ENCODE measurements at places on chromosomes 2 and 18.
A peak's percentile ranks its signal among the peaks of the same experiment; 100 is the strongest.

DNA sequence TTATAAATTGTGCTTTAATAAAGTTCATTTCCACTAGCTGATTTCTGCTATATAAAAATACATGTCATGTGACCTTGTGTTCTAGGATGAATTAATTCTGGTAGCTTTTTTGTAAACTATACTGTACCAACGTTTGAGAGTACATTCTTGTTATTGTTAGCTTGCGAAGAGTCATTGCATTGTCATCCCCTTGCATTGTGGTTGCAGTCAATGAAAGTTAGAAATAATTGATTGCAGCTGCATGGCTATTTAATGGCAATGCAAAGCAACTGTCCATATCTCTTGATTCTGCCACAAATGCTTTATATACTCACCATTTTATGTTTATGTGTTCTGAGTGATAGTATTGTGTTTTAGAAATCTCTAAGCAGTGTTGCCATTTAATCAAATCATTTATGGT is 91.6 kb downstream of the ZNF407 start:
- DNase-seq: peak; percentile 12

DNA sequence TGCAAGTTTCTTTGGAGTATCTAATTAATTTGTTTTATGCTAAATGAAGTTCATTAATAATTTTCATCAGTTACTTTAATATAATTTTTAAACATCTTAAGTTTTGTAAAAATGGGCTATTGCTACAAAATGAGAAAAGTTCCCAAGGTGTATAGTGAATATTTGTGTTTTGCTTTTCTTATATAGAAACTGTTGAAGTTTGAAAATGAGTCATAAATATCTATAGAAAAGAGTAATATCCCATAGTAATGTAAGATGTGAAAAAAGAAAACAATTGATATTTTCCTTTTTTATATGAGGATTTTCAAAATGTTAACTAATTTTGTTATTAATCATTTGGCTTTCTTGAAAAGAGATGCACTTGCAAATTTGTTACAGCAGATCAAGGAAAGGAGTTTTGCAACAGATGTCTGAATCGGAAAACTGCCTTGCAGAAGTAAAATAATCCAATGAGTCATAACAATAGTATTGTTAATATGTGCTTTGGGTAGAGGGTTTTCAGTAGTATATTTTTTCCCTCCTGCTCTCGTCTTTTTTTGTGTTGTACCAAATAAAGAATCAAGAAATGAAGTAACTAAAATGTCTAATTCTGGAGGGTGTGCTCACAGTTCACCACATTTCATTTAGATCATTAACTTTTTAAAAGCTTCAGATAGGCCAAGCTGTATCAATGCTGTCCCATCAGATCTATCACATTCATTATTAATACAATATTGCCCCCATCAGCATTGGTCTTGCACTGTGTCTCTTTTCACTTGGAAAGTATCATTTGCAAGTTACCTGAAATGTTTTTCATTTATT is 15.5 kb downstream of the DUSP19 start:
- DNase-seq: peak; percentile 16

DNA sequence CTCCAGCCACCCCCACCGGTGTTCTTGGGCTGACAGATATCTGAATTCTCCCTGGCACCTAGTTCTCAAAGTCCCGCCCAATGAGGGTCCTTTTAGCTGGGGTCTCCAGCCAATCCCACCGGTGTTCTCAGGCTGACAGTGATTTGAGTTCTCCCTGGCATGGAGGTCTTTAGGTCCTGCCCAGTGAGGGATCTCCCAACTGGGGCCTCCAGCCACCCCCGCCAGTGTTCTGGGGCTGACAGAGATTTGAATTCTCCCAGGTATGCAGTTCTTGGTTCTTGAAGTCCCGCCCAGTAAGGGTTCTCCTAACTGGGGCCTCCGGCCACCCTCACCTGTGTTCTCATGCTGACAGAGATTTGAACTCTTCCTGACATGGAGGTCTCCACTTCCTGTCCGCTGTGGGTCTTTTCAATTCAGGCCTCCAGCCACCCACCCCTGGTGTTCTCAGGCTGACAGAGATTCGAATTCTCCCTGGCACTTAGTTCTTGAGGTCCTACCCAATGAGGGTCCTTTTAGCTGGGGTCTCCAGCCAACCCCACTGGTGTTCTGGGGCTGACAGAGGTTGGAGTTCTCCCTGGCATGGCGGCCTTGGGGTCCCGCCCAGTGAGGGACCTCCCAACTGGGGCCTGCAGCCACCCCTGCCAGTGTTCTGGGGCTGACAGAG is 154.6 kb downstream of the ANKRD36 start:
- no peak for DNase-seq

GRCh38 chr2:215365184-215365658 is 53.4 kb downstream of the ATIC start:
- DNase-seq: no peak

GRCh38 chr2:215277944-215278343 is 33.9 kb upstream of the ATIC start:
- DNase-seq: no peak

DNA sequence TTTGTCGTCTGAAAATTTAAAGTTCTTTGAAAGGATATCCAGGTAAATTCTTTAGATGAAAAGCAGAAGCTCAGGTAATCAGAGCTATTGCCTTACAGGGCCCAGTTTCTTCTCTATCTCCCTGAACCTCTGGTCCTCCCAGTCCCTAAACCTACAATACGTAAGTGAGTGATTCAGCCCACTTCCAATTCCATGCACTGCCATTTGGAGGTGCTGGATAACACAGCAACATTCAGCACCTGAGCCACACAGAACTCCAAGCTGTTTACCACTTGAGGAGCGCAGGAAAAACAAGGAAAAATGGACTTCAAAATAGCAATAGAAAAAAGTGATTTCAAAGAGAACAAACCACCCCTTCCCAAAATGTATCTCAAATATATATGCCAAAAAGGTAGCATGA is 105.0 kb upstream of the DNAJC10 start:
- no peak for DNase-seq

DNA sequence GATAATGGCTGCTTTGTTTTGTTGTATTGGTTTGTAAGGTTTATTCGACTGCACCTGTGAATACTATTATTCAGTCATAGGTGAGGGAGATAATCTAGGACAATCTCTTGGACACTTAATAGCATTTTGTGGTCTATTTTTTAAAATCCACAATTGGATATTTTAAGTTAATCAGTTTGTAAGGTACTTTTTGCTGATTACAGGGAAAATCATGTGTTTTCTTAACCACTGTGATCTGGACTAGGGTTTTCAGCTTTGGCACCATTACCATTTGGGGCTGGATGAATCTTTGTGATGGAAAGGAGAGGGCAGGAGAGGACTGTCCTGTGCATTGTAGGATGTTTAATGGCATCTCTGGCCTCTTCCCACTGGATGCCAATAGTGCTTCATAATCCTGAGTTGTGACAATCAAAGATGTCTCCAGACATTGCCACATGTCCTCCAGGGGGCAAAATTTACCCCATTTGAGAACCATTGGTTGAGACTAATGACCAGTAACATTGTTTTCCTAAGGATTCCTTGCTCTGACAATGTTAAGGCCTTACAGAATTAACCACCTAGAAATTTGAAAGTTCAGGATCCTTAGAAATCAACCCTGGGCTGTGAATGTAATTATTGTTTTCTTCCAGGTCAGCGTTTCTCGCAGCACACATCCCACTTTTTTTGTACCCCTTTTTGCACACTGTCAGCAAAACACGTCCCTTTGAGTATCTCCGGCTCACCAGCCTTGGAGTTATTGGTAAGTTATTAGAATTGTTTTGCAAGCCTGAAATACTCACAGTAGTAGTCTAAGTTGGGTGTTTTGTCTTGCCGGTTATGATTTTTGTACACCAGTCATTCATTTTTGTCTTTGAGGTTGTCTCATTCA is 15.6 kb downstream of the CNOT9 start:
- no peak for DNase-seq

DNA sequence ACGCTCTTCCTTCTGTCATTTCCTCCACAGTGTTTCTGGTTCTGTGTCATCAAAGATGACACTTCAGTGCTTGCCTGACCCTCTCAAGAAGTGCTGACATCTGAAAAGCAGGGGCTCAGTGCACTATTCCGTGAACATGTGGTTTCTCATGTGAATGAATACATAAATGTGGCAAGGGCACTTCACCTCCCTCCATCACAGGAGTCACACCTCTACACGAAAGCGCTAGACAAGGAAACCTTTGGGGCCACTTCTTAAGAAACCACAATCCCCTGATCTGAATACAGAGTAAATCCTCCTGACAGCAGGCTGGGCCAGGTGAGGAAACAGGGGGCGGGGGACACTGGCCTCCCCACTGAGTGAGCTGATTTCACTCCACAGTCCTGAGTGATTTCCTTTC is 145.8 kb upstream of the ACAA2 start:
- DNase-seq: no peak

GRCh38 chr2:105005181-105005951 is 32.5 kb upstream of the MRPS9 start:
- DNase-seq: no peak

DNA sequence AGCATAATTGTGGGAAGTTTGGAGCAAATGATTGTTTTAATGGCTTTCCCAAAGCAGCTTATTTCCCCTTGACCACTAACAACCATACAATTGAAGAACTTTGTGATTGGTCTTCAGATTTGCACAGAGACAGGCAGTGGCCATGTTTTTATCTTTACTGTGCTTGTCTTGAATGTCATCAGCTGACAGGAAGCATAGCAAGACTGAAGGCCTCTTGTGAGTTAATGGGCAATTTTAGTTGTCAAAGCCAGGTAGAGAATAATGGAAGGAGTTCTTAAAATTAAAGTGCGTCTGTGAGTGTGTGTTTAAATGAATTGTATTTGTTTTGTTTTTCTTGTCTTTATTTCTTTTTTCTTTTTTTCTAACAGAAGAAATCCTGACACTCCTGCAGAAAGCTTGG is 809.9 kb downstream of the TSN start:
- DNase-seq: no peak

GRCh38 chr2:43531251-43531650 is 64.6 kb downstream of the THADA start:
- no peak for DNase-seq

GRCh38 chr2:227248876-227249275 is 76.2 kb upstream of the MFF start:
- no peak for DNase-seq

- no peak for DNase-seq
Observed at GRCh38 chr2:64489081-64489751, 34.9 kb upstream of the AFTPH start.

DNA sequence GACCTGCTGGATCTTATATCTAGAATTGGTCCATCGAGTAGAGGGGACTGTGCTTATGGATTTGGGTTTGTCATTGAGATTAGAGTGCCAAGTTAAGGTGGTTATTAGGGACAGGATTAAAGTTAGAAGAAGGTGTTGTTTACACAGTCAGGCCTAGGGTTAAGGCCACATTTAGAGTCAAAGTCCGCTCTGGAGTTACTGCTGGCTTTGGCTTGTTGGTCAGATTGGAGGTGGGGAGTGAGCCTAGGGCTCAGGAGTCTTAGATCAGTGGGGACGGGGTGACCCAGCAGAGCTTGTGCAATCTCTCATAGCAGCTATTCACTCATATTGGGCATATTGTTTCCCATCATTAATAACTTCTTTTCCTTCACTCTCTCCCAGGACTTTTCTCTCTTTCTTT is 13.5 kb upstream of the EPAS1 start:
- no peak for DNase-seq

- no peak for DNase-seq
Observed at GRCh38 chr2:143823876-143824275, 694.7 kb downstream of the ARHGAP15 start.

DNA sequence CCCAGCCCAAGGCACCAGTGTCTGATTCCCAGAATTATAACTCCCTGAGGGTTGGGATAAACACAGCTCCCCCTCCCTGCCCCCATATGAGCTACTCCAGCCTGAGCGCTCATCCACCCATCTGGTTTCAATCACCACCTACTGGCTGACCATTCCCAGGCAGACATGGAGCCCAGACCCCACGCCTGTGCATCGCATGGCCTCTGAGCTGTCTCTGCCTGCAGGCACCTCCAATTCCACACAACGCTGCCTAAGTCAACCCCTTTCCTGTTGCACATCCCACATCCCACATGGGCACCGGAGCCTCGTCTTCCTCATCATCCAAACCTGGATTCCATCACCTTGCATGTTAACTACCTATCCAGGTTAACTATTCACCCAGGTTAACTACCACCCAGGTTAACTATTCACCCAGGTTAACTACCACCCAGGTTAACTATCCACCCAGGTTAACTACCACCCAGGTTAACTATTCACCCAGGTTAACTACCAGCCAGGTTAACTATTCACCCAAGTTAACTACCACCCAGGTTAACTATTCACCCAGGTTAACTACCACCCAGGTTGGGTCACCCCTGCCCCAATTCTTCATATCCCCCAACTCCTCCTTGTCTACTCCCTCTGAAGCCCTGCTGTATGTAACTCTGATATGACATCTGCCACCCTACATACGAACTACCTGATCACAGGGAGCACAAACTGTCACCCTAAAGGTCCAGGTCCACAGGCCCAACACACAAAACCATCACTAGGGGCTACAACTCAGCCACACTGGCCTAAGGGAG is 47.8 kb downstream of the TEX51 start:
- no peak for DNase-seq

DNA sequence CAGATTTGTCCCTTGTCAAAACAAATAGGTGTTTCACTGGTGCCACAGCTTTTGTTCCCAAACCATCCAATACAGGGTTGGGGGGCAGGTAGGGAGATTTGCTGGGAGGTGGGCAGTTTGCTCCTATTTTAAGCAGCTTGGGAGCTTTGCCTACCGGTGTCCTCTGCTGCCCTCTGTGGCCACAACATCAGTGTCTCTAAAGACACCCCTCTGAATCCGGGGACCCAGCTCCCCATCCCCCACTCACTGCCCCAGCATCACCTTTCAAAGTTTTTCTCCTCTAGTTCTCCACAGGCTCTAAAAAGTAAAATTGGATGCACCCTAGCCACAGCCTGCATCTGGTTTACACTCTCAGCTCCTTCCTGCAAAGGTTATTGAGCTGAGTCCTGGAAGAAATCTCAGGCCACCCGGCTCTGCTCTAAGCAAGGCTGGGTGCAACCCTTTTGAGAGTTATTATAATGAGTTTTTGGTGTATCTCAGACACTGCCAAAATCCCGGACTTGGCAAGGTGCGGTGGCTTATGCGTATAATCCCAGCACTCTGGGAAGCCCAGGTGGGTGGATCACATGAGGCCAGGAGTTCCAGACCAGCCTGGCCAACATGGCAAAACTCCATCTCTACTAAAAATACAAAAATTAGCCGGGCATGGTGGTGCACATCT is 2.9 kb upstream of the EPAS1 start:
- DNase-seq: peak; percentile 27

GRCh38 chr18:46008531-46008930 is 41.4 kb upstream of the EPG5 start:
- no peak for DNase-seq

GRCh38 chr2:233210843-233211547 is 40.5 kb upstream of the ATG16L1 start:
- DNase-seq: peak; percentile 89
